ENCODE measurements at places on chromosomes 7 and 10. TPM values are rescaled to one million over a fixed set of nuclear protein-coding genes. Genes with fewer than 3 reads are reported as not detected.

HHEX gene
- 48.2 TPM for total RNA-seq

GFRA1 gene
- total RNA-seq, result 1.8 TPM

TMEM236 gene
- total RNA-seq, result under 0.01 TPM

SPDYE1 gene
- total RNA-seq, result not detected

KLHL7 gene
- total RNA-seq, result 44.2 TPM

FAM25G gene
- total RNA-seq, result not detected

MMD2 gene
- not detected for total RNA-seq

KLF14 gene
- total RNA-seq, result 0.15 TPM

ELMO1 gene
- 28.3 TPM for total RNA-seq

CDC14C gene
- not detected for total RNA-seq

NEUROD6 gene
- not detected for total RNA-seq

SPDYE2 gene
- not detected for total RNA-seq

FAM13C gene
- not detected for total RNA-seq

GNG11 gene
- total RNA-seq, result 171 TPM

ZNF853 gene
- 0.97 TPM for total RNA-seq

ANKRD30A gene
- total RNA-seq, result not detected

RASA4B gene
- total RNA-seq, result 0.65 TPM

MOGAT3 gene
- not detected for total RNA-seq

ACHE gene
- total RNA-seq, result 0.15 TPM

ZNF107 gene
- 1.6 TPM for total RNA-seq

TUBB8 gene
- not detected for total RNA-seq

TRIM50 gene
- not detected for total RNA-seq

CYP2C19 gene
- total RNA-seq, result not detected

CTAGE4 gene
- total RNA-seq, result 0.30 TPM

HOXA9 gene
- 28.9 TPM for total RNA-seq

OLAH gene
- total RNA-seq, result under 0.01 TPM

PAPOLB gene
- total RNA-seq, result 0.15 TPM
